ENCODE measurements at places on chromosomes 2 and 18. TPM values are rescaled to one million over a fixed set of nuclear protein-coding genes. Genes with fewer than 3 reads are reported as not detected.

The CNDP1 gene
- total RNA-seq: not detected

The TMEM163 gene
- total RNA-seq: 2.6 TPM

The IL37 gene
- not detected for total RNA-seq

The KCNK3 gene
- total RNA-seq: not detected

The STRN gene
- total RNA-seq: 36.0 TPM

The EDAR gene
- total RNA-seq: not detected

The GNLY gene
- total RNA-seq: 599 TPM

DNA sequence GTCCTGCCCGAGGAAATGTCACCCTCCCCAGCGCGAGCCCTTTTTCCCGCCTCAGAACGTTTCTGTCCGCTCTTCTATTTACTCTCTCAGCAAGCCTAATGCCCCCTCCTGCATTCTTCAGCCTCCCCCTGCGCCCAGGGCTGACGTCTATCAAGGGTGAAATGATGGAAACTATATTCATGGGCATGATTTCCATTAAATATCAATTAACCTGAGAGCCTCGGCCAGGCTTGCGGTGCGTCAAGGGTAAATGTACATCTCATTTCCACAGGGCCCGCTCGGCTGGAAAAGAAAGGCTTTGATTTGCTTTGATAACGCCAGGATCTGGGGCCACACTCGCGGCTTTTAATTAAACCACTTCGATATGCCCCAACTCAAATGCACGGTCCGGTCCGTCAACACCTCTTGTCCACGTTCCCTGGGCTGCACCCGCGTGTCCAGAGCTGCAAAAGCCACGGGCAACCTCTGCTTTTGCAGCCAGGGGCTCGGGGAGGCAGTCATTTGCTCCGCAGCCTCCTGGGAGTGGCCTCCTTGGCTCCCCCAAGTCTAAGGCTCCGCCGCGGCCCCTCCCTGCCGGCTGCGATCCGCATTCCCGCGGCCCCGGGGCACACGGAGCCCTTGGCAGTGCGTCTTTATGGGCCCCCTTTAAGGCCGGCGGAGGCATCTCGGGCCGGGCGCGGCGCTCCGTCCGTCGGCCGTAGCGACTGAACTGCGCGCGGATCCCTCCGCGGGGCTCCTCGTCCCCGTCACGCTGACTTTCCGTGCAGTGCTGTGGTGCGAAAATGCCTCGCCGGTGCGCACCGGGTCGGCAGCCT is at the start of gene HOXD8:
Gene HOXD8, plus strand, starts transcription at position 724 of the 815 bp plus-strand sequence. CDS start 662 bp downstream, outside the sequence.
- H3K27me3 ChIP-seq: peaks cover 62% of the 10 kb centered on the region
- peaks cover 19% of the 10 kb centered on the region for H3K4me1 ChIP-seq
- peak within 1 kb of the TSS; percentile 51 for H3K4me3 ChIP-seq
- H3K36me3 ChIP-seq: peaks cover 16% of the 10 kb centered on the region
- DNase-seq: no peak

DNA sequence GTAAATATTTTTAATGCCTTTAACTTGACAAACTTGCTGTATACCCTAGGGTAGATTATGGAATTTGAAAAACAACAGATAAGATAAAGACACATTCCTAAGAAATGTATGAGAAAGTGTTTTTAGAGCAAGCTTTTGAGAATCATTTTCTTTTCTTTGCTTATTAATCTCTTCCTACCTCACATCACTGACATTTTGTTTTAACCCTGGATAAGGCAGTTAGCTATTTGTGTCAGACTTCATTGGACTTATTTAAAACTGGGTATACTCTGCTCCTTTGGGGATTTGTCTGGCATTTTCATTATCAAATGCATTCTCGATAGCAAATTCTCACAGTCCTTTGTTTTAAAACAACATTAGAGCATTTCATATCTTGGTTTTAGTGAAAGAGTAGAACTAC is 17.2 kb downstream of the EML4 start:
- H3K27ac ChIP-seq: no peak overlapping the region
- H3K36me3 ChIP-seq: no peaks in the 10 kb centered on the region
- no peak overlapping the region for H3K4me3 ChIP-seq
- H3K4me1 ChIP-seq: peaks cover 25% of the 10 kb centered on the region

DNA sequence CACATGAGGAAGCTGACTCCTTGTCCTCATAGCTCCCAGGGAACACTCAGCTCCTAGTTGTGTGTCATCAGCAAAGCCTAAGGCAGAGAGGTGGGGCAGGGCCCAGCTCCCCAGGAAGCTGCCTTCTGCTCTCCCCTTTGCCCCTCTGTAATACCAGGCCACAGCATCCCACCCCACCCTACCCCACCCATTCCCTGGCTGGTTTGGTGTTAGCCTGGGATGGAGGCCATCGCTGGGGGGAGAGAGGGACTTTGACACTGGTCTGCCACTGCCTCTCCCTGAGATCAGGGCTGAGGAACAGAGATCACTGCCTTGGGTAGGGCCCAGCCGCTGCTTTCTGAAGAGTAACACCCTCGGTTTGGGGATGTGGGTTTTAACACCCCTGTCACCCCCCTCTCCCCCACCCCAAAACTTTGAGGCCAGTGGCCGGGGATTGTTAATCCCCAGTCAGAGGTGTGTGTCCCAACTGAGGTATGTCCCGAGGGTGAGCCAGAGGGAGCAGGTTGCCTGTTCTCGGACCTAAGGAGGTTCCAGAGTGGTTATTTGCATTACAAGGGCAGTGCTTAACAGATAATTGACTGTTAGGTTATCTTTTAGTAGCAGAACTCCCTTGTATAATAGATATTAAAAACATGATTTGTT is 41.4 kb downstream of the TET3 start:
- H3K36me3 ChIP-seq: no peaks in the 10 kb centered on the region
- peaks cover 43% of the 10 kb centered on the region for H3K4me1 ChIP-seq
- H3K4me3 ChIP-seq: peak overlapping the region; percentile 84

DNA sequence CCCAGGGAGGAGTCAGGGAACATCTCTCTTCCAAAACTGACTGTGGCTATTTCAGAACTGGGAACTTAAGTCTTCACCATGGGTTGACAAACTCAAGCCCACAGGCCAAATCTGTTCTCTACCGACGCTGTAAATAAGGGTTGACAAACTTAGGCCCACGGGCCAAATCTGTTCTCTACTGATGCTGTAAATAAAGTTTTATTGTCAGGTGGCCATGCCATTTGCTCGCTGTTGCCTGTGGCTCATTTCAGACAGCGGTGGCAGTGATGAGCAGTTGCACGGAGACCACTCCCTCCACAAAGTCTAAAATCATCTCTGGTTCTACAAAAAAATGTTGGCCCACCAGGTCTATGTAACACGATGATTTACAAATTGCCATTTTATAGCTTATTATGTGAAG is 160.9 kb downstream of the MYT1L start:
- H3K27me3 ChIP-seq: peaks cover 5% of the 10 kb centered on the region
- no peak for DNase-seq
- no peaks in the 10 kb centered on the region for H3K36me3 ChIP-seq

DNA sequence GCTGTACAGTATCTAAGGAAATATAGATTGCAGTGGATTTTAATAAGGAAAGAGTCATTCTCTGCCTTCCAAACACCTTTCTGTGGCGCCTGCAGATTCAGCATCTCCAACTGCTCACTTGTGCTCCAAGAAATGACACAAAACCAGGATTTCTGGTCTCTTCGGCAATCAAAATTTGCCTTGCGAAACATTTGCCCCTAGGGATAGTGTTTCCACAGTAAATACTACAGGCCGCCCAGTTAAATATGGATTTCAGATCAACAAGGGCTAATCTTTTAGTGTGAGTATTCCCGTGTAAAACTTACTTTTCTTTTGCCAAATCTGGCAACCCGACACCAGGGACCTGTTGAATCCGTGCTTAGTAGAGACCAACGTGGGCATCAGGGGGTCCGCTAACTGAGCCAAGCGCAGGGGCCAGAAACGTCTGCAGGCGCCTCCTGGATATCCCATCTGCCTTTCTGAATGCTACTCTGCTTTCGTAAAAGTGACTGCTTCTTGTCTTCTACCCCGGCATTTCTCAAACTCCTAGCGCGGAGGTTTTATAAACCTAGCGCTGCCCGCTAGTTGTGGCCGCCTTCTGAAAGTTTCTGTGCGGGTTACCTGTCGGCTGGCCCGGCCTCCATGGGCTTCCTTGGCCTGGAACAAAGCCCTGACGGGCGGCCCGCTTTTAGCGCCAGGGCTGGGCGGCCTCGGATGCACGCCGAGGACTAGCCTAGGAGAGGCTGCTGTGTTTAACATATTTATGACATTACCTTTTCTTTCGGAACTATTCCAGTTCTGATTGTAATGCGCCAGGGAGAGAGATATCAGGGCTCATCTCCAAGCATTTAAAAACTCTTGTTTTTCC is 2.5 kb downstream of the CYP1B1 start:
- DNase-seq: no peak
- peak overlapping the region; percentile 77 for H3K4me3 ChIP-seq
- H3K36me3 ChIP-seq: peaks cover 4% of the 10 kb centered on the region

GRCh38 chr2:187698374-187699110 is 144.3 kb upstream of the TFPI start:
- H3K36me3 ChIP-seq: no peaks in the 10 kb centered on the region
- no peak overlapping the region for H3K4me3 ChIP-seq
- H3K27ac ChIP-seq: no peak overlapping the region
- no peaks in the 10 kb centered on the region for H3K4me1 ChIP-seq

DNA sequence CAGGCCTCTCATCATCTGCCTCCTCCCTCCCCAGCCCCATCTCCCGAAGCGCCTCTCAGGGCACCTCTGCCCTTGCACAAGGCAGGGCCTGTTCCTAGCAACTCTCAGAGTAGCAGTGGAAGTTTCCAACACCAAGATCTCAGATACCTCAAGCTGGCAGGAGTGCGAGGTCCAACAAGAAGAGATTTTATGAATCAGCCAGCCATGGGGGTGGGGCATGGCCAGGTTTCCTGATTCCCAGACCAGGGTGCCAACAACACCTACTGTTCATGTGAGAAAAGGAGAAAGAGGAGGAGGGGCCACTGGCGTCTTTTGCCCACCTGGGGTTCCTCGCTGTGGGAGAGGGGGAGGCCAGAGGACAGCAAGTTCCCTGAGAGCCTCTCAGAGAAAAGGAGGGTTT is 6.6 kb upstream of the STEAP3 start:
- no peaks in the 10 kb centered on the region for H3K4me1 ChIP-seq
- H3K36me3 ChIP-seq: no peaks in the 10 kb centered on the region
- DNase-seq: no peak
- no peak overlapping the region for H3K27ac ChIP-seq
- no peaks in the 10 kb centered on the region for H3K27me3 ChIP-seq

- no peak overlapping the region for H3K4me3 ChIP-seq
- H3K27me3 ChIP-seq: no peaks in the 10 kb centered on the region
- peaks cover 42% of the 10 kb centered on the region for H3K4me1 ChIP-seq
- H3K27ac ChIP-seq: no peak overlapping the region
- no peak for DNase-seq
Observed at GRCh38 chr2:234033174-234033573, 17.3 kb upstream of the SPP2 start.

DNA sequence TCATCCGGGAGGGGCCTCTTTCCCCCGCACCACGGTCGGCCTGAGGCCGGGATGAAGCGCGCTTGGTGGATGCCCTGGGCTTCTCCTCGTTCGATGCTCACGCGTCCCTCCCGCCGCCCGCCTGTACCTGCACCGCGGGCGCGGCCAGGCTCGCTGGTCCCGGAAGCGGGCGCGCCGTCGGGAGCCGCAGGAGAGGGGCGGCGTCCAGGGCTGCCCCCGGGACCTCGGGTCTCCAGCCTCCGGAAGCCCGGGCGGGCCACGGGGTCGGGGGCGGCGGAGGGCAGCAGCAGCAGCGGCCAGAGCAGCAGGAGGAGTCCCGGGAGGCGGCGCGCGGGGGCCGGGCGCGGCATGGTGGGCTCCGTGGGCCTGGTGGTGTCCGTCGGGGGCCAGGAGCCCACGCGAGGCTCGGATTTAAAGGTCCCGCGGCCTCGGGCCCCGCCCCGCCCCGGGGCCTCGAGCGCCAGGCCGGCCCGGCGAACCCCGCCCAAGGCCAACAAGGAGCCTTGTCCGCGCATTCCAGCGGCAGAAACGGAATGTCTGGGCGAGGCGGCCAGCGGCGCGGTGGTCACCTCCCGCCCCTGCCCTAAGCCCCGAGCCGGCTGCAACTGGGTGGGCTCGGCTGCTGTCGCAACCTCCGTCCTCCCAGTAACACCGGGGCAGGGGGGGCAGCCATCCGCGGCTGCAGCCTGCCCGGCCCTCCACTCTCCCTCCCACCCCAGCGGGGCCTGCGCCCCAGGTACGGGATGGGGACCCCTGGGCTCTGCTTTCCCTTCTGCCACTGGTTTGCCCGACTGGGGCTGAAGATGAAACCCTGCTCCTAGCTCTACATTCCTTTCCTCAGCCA is at the start of gene MATN3:
Gene MATN3, minus strand, starts transcription at position 387 of the 844 bp plus-strand sequence. Its CDS starts 37 bp downstream, at position 350.
- H3K27me3 ChIP-seq: peaks cover 40% of the 10 kb centered on the region
- no peak for DNase-seq
- H3K4me3 ChIP-seq: peak within 1 kb of the TSS; percentile 65
- peaks cover 6% of the 10 kb centered on the region for H3K4me1 ChIP-seq

GRCh38 chr2:188522517-188522916 is 230.8 kb downstream of the GULP1 start:
- no peaks in the 10 kb centered on the region for H3K27me3 ChIP-seq
- no peaks in the 10 kb centered on the region for H3K36me3 ChIP-seq
- no peak overlapping the region for H3K27ac ChIP-seq
- H3K4me3 ChIP-seq: no peak overlapping the region

GRCh38 chr2:55511508-55512124 is 7.9 kb upstream of the CFAP36 start:
- H3K27ac ChIP-seq: no peak overlapping the region
- H3K36me3 ChIP-seq: no peaks in the 10 kb centered on the region
- H3K4me1 ChIP-seq: no peaks in the 10 kb centered on the region

- no peaks in the 10 kb centered on the region for H3K27me3 ChIP-seq
- peak overlapping the region; percentile 51 for H3K4me3 ChIP-seq
- DNase-seq: no peak
- H3K36me3 ChIP-seq: peaks cover 12% of the 10 kb centered on the region
- H3K27ac ChIP-seq: peak overlapping the region; percentile 27
Observed at GRCh38 chr18:79274823-79275222, 120.9 kb upstream of the NFATC1 start.

GRCh38 chr2:238069021-238069709 is 8.4 kb downstream of the SCLY start:
- no peak for DNase-seq
- H3K36me3 ChIP-seq: peaks cover 38% of the 10 kb centered on the region
- peaks cover 22% of the 10 kb centered on the region for H3K4me1 ChIP-seq
- no peaks in the 10 kb centered on the region for H3K27me3 ChIP-seq

GRCh38 chr2:68775272-68775842 is 40.7 kb downstream of the ARHGAP25 start:
- H3K27me3 ChIP-seq: no peaks in the 10 kb centered on the region
- H3K4me1 ChIP-seq: peaks cover 77% of the 10 kb centered on the region
- peak overlapping the region; percentile 94 for H3K4me3 ChIP-seq
- peaks cover 24% of the 10 kb centered on the region for H3K36me3 ChIP-seq
- no peak for DNase-seq

GRCh38 chr2:30688956-30689401 is 118.3 kb downstream of the CAPN13 start:
- H3K27ac ChIP-seq: no peak overlapping the region
- no peak for DNase-seq
- no peak overlapping the region for H3K4me3 ChIP-seq
- H3K4me1 ChIP-seq: no peaks in the 10 kb centered on the region

- no peaks in the 10 kb centered on the region for H3K4me1 ChIP-seq
- H3K27ac ChIP-seq: no peak overlapping the region
- no peak overlapping the region for H3K4me3 ChIP-seq
- H3K27me3 ChIP-seq: no peaks in the 10 kb centered on the region
- DNase-seq: no peak
Observed at GRCh38 chr2:171723716-171724683, 36.7 kb downstream of the DYNC1I2 start.

All from natural killer cell treated with Interleukin-12 subunit alpha and Interleukin-12 subunit beta and Interleukin-15 and Interleukin-18, amount 100 ng/mL, for 72 hours (primary cell).